Cortex of kidney (tissue), 1 donor: ENCODE measurements at places on chromosomes 2 and 18.

DNA sequence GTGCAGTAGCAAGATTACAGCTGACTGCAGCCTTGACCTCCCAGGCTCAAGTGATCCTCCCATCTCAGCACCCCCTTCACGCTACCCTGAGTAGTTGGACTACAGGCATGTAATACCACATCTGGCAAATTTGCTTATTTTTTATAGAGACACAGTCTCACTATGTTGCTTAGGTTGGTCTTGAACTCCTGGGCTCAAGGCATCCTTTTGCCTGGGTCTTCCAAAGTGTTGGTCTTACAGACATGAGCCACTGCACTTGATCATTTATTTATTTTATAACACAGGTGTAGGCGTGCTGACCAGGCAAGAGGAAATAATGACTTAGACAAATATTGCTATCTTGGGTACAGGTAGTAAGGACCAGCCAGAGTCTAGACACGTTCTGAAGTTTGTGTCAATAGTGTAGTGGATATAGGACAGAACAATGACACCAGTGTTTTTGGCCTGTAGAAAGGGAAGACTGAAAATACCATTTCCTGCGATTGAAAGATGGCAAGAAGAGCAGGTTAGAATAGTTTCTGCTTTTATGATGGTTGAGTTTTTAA lies 71.0 kb upstream of the THUMPD2 start:
- no peak for DNase-seq

DNA sequence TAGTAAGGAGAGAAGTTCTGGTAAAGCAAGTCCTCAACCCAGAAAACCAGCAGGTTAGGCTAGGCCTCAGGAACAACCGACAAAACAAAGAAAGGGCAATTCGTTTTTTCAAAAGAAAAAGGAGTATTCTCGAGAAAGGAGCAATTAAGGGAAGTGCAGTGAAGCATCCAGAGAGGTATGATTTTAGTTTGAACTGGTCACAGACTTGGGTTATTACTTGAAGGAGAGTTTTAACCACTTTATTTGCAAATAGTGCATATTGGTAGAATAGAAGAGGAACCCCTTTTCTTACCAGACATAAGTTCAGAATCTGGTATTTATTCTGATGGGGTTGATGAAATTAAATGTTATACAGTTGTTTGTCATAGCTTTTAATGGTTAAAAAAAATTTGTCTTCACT lies 110.0 kb upstream of the GCFC2 start:
- no peak for DNase-seq

GRCh38 chr2:196234672-196235071 lies 63.3 kb upstream of the STK17B start:
- DNase-seq, result no peak

DNA sequence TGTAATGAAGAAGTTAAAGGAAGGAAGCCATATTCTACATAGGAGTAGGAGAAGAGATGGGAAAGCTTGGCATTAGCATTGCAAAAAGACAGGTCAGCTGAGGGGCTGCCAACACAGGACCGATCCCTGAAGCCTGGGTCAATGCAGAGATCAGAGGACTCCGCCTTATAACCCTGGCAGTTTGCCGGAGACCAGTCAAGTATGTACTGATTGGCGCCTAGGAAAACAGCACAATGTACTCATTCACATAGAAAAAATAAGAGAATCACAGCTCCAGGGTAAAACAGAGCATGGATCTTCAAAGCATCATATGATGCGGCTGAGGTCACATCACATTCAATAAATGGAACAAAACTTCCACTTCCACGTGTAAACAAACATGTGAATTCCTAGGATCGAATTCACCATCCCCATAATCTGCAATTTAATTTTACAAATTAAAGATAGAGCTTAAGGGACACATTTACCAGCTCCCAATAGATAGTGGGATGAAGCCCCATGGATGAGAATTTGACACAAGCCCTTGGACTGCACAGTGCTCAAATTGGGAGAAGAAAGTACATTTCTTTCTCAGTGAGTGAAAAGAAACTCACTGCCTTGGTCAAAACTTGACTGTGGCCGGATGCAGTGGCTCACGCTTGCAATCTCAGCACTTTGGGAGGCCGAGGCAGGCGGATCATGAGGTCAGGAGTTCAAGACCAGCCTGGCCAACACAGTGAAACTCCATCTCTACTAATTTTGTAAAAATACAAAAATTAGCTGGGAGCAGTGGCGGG lies 135.0 kb upstream of the KLHL14 start:
- DNase-seq, result no peak
